Activated CD4-positive, alpha-beta T cell treated with anti-CD3 and anti-CD28 coated beads, Interleukin-2, amount 50 U/mL, for 16 hours (primary cell): ENCODE measurements at places on chromosomes 4 and X.
A peak's percentile ranks its signal among the peaks of the same experiment; 100 is the strongest.

DNA sequence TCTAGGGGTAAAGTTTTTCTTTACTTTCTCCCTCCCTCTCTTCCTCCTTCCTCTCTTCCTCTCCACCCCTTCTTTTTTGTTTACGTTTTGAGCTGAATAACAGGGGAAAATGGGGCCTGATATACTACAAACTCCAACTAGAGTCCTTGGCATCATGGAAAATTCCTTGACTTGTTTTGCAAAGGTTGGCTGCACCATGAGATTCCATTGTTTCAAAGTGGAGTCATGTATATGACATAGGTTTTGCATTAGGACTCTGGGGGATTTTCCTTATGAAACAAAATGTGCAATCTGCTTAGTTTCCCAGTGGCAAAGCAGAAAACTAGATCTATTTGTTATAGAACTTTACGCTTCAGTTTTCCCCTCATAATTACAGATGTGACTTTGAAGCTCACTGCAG is 233.5 kb upstream of the PGRMC2 start:
- DNase-seq: no peak

- peak; percentile 21 for DNase-seq
Observed at GRCh38 chr4:143359644-143360193, 23.0 kb downstream of the GAB1 start.

DNA sequence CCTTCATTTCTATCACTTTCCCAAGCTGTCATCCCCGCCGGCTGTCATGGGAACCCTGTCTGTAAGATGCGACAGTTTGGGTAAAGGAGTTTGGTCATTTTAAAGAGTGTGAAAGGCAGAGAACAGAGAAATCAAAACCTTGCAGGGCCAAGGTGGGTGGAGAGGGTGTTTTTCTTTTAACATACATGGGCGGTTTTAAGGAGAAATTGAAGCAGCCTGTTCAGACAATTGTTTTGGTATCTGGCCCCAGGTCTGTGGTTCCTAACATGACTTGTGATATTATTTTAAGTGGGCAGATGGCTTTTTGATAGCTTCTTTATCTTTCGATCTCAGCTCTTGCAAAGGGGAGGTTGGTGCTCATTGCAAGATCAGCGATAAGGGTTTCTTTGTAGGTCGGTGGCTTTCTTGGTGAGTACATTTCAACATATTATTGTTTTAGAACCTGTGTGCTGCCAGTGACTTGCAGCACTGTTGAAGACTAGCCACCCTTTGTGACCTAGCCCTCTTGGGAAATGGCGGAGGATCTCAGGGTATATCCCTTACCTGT is 3.7 kb downstream of the PPP1R3F start:
- DNase-seq: peak; percentile 74

DNA sequence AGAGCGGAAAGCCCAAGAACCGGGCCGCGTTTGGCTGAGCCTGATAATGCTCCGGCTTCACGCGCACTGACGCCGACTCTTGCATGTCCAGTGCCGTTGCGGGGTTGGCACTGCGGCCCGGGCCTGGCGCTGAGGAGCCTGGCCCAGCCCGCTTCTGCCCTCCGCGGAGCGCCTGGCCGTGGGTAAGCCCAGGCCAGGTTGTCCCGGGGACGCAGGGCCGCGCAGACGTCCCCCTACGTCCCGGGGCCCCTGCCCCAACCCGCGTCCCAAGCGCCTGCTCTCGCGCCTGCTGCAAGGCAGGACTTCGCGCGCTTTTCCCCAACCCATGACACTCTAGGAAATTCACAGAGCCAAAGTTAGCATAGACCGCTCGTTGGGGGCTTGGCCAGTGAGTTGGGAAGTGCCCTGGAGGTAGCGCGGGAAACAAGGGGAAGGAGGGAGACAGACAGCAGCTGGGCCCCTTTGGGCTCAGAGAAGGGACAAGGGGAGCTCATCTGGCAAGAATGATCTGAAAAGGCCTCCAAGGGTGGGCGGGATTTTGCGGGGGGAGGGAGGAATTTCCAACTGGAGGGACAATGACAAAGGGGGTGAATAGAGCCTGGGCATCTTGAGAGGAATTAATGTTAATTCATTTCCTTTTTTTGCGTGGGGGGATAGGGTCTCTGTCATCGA is 665 bp upstream of the LRPAP1 start:
- no peak for DNase-seq

DNA sequence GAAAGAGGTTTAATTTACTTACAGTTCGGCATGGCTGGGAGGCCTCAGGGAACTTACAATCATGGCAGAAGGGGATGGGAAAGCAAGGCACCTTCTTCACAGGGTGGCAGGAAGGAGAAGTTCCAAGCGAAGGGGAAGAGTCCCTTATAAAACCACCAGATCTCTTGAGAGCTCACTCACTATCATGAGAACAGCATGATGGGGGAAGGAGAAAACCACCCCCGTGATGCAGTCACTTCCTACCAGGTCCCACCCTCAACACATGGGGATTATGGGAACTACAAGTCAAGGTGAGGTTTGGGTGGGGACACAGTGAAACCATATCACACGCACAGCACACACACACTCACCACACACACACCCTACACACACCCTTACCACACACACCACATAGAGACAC is 104.3 kb downstream of the DCTD start:
- DNase-seq: no peak

DNA sequence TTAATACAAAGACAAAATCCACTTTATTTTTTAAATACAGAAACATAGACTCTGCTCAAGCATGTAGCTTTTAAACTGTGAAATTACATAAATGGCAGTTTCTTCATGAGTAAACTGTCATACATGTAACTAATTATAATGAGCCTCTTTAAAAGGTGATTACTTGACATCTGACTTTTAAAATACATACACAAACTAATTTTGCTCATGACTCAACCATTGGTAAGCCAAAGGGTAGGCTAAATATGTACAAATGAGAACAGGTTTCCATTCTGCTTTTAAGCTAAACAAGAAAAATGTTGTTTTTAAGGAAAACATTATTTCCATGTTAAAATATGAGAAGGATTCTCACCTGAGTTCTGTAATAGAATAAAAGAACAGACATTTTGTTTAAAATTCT is 27.9 kb downstream of the CAMK2D start:
- no peak for DNase-seq
